Astrocyte of the hippocampus (primary cell): ENCODE measurements at places on chromosomes 1 and 21.
A peak's percentile ranks its signal among the peaks of the same experiment; 100 is the strongest.

GRCh38 chr1:87250336-87250735 lies 78.3 kb upstream of the LMO4 start:
- DNase-seq = no peak

DNA sequence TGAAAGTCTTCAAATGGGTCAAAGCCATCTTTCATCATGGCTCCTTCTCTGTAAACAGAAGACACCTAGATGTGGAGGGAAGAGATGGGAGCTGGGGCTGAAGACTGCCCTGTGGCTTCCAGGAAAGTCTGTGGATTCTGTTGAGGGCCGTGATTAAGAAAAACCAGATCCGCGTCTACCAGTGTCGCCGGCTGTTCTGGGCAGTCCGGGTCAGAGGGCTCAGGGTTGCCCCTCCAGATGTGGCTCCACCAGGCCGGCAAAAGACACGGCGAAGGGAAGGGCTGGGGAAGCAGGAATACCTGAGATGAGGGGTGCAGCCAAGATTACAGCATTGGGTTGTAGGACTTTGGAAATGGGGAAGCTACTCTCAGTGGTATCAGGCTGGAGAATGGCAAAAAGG lies 162.6 kb downstream of the RHOU start:
- DNase-seq = no peak

- peak; percentile 8 for DNase-seq
Observed at GRCh38 chr1:156961709-156962108, 41.3 kb downstream of the LRRC71 start.

DNA sequence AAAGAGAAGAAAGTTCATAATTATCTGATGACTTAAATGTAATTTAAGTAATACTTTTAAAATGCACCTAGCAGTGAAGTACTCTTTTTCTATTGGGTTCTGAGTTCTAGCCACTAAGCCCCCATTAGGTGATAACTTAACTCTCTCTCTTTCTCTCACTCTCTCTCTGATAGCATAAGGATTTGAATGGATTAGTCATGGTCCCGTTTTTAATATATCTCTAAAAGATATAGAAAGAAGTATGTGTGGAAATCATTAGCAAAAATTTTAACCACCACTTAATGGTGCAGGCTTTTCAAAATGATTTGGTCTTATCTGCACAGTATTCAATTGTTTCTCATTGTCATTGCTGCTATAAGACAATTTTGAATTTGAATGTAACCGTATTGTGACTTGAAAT lies 78.2 kb downstream of the RWDD3 start:
- no peak for DNase-seq

- DNase-seq = no peak
Observed at GRCh38 chr1:24528744-24529143, 26.1 kb downstream of the RCAN3 start.

DNA sequence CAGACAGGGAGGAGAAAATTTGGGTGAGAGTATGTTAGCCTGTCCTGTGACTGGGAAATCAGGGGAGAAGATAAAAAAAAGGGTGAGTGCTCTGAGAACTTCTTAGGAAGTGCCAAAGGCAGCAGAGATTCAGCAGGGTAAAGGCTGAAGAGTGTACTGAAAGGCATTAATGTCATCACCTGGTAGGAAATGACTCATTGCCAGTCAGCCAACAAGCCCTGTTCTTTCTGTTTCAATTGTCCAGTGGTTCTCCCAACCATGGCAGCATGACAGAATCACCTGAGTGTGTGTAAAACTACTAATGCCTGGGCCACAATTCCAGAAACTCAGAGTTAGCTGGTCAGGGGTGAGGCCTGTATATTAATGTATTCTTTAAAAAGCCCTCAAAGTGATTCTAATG lies 83.5 kb downstream of the INTS7 start:
- DNase-seq = peak; percentile 39

- peak; percentile 61 for DNase-seq
Observed at GRCh38 chr1:64934115-64934877, 32.1 kb downstream of the JAK1 start.
